Activated CD4-positive, alpha-beta T cell treated with anti-CD3 and anti-CD28 coated beads, Interleukin-2, Interleukin-4, amounts not matched to agents 100 ng/mL and 50 ng/mL, durations not matched to agents 16 hours and 8 hours (primary cell): ENCODE measurements at places on chromosomes 6 and 20.

DNA sequence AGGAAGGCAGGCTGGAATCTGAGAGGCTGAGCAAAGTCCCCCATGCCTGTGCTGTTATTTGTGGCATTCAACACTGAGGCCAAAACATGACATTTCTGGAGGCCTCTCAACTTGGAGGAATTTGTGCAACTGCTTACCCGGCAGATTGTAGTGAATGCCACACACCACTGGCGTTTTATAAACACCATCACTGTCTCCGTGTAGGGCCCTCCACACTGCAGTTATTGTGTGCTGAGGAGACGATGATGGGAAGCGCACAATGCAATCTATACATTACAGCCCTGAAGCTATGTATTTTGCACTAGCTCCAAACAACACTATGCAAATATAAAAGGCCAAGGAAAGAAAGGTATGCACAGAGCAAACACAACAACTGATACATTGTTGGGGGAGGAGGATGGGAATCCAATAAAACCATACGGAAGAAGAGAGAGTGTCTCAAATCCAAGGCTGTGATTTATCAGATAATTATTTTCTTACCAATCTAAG is 106.5 kb downstream of the SMLR1 start:
- DNase-seq: no peak

DNA sequence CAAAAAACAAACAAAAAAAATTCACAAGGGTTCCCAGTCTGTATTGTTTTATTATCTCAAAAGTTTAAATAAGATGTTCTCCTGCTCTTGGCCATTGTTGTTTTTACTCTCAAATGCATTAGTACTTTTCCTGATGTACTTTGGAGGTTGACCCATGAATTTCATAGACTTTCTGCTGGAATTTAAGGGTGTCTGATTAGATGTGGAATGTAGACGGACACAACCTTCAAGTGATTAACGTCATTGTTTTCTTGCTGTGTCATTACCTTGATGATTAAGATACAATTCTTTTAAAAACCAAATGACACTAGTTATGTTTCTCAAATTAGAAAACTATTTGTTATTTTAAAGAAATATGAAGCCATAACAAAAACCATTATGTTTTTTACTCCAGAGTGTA is 421.4 kb upstream of the RUNX2 start:
- no peak for DNase-seq

DNA sequence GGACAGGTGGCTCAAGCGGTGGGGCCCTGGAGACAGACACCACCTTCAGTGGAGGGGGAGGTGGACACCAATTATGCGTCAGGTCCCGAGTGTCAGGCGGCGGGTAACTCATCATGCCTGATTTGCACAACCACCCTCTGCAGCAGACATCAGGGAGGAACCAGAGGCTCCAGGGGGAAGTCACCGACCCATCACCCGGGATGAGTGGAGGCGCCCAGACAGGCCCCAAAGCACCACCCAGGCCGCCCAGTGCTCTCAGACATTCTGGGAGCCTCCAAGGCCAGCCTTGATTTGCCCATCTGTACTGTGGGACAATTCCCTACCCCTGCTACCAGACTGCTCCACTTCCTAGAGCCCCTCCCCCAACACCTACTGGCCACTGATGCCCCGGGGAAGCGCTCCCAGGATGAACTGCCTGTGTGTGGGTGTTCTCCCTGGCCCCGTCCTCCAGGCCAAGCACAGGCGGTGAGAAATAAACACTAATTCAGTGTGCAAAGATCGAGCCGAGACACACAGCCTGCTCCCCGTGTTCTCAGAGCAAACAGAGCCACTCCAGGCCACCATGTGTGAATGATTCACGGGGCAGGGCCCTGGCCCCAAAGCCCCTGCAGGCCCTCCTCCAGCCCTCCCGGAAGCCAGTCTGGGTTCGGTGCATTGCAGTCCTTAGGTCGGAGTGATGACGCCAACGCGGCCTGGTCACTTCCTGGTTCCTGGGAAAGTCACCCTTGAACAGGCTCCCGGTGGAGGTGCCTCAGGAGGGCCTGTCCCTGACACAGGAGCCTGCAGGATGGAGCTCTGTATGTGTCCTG is 107.2 kb downstream of the ASXL1 start:
- no peak for DNase-seq

GRCh38 chr6:37956711-37957275 is 137.3 kb downstream of the ZFAND3 start:
- DNase-seq: no peak

GRCh38 chr6:3742426-3743344 is 8.8 kb downstream of the PXDC1 start:
- DNase-seq: peak; percentile 87

DNA sequence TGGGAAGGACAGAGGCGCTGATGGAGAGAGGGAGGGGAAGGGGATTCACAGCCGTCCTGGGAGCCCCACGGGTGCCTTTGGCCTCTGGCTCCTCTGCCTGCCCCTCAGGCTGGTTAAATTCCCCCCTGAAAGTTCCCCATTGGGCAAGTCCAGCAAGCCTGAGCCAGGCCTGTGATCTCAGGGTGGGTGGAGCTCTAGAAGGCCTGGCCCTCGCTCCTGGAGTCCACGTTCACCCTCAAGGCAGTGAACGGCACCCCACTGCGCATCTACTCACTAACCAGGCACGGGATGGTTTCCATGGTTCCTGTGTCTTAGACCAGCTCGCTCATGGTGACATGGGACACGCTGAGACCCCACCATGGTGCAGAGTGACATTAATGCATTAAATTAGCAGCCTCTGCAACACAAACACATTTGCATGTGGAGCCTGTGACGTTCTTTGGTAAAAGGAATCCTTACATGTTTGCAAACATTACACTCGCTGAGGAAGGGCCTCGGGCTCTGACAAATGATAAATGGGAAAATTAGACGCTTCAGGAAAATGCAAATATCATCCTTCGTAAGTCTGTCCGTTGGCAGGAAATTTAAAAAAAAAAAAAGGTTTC is 452.7 kb downstream of the PREX1 start:
- DNase-seq: no peak

- no peak for DNase-seq
These were observed 80.1 kb downstream of the MRPL14 start for GRCh38 chr6:44047179-44047546.

- no peak for DNase-seq
These were observed 7.8 kb downstream of the MAVS start for GRCh38 chr20:3854462-3854871.
